ENCODE measurements at places on chromosomes 2 and 18. TPM values are rescaled to one million over a fixed set of nuclear protein-coding genes. Genes with fewer than 3 reads are reported as not detected.

HAAO gene
- 19.0 TPM for total RNA-seq

EVX2 gene
- total RNA-seq = 1.2 TPM

ZNF2 gene
- 2.9 TPM for total RNA-seq

ITGB1BP1 gene
- total RNA-seq = 57.8 TPM

DSG4 gene
- 0.24 TPM for total RNA-seq

FOXI3 gene
- total RNA-seq = 1.7 TPM

GRCh38 chr2:26989156-26989555 is 18.7 kb downstream of the MAPRE3 start:
- no peak for DNase-seq

DNA sequence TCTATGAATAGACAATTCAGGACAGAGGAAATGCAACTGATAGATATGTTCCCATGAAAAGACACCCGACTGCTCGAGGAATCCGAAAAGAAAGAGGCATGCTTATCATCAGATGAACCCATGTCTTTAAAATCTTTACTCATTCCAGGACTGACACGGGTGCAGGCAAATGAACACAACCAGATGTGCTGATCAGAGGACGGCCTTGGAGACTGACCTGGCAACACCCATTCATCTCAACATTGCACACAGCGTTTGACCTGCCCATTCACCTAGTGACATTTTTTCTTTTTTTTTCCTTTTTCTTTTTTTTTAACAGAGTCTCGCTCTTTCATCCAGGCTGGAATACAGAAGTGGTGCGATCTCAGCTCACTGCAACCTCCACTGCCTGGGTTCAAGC is 377.5 kb downstream of the EIPR1 start:
- no peak for DNase-seq

GRCh38 chr2:10765461-10765860 is 44.0 kb downstream of the ATP6V1C2 start:
- no peak for DNase-seq

GRCh38 chr2:120391911-120392665 is 46.2 kb downstream of the INHBB start:
- no peak for DNase-seq

- no peak for DNase-seq
These were observed 28.3 kb downstream of the MALT1 start for GRCh38 chr18:58699551-58699950.

DNA sequence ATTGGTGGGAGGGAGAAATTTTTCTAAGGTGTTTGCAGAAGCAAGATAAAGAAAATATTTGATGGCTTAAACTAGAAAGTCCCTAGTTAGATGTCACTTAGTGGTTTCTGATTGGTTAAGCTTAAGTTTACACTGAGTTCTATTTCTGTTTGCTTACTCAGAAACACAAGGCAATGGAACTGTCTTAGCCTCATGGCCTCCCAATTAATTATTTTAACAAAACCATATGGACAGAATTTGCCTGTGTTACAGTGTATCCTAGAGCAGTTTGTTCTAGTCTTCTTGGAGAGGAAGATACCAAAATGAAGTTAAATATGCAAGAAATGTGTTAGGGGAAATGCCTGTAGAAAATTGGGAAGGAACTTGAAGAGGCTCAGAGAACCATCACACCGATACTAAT is 4.6 kb upstream of the IMPACT start:
- no peak for DNase-seq

- DNase-seq = peak; percentile 90
These were observed 45.0 kb downstream of the SLC38A11 start for GRCh38 chr2:164910101-164910899.

- no peak for DNase-seq
These were observed 147.0 kb downstream of the TCF4 start for GRCh38 chr18:55440988-55441387.

DNA sequence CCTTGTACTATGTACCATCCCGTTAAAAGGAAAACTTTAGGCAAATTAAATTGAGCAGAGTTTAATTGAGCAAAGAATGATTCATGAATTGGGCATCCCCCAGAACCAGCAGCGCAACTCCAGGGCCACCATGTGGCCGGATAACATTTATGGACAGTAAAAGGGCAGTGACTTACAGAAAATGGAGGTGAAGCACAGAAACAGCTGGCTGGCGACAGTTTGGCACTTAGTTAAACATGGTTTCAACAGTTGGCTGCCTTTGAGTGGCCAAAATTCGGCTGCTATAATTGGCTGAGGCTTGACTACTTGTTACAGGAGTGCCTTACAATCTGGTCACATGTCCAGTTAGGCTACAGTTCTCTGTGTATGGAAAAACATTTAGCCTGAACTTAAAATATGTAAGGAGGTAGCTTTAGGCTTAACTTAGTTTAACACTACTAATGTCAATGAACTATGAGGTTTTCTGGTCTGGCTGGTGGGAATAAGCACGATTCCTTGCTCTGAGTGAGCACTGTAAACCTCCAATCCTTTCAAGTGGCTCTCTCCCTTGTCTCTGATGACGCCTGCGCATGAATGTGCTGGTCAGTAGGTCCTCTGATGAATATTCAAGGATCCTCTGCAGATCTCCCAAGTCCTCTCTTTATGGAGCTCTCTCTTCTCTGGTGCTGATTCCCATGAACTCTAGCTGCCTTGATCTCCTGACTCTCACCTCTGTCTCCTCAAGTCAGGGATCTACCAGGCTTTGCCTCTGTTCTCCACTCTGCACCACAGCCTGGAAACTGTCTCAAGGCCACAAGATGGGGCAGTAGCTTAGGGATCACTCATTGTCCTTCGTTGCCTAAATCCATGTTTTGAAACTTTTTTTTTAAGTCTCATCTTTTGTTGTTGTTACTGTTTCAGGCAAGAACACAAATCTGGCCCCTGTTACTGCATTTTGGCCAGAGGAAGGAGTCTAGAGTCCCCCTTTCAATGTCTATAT is 24.4 kb upstream of the RAB31 start:
- peak; percentile 51 for DNase-seq

- peak; percentile 23 for DNase-seq
These were observed 71.1 kb upstream of the SH3BP4 start for GRCh38 chr2:234880551-234881211.

- no peak for DNase-seq
These were observed 14.4 kb downstream of the HOXD3 start for GRCh38 chr2:176171351-176172006.

- no peak for DNase-seq
These were observed 76.0 kb downstream of the CBLN2 start for GRCh38 chr18:72468021-72468710.

DNA sequence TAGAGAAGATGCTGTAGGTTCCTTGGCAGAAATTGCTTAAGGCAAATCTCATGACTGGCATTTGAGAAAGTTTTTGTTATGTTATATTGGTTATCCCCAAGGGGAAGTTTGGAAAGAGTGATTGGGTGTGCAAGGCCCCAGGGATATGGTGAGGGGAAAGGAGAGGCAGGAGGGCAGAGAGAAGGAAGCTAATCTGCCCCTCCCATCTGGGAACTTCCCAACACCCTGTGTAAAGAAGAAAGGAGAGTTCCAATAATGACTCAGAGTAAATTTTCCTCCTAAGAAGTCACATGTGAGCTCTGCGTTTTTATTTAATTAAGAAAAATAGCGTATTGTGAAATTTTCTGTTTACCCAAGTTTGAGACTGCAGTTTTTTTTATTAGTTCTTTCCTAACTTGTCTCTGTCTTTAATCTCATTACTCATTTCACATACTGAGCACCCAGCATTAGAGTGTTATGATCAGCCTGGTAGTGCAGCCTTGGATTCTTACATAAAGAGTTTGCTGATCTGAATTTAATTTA is 3.1 kb upstream of the KYNU start:
- no peak for DNase-seq

- no peak for DNase-seq
These were observed 4.3 kb downstream of the ENOSF1 start for GRCh38 chr18:708096-708495.
